NCI-H1694 treated with DMSO at 0.1 percent for 48 hours (cell line): ENCODE measurements at places on chromosomes 16 and 17.

- no peak for DNase-seq
Measured at GRCh38 chr17:2710803-2711607, 559 bp downstream of the CLUH start.

- DNase-seq: peak; percentile 25
Measured at GRCh38 chr17:81094509-81095382, 59.8 kb downstream of the BAIAP2 start.

DNA sequence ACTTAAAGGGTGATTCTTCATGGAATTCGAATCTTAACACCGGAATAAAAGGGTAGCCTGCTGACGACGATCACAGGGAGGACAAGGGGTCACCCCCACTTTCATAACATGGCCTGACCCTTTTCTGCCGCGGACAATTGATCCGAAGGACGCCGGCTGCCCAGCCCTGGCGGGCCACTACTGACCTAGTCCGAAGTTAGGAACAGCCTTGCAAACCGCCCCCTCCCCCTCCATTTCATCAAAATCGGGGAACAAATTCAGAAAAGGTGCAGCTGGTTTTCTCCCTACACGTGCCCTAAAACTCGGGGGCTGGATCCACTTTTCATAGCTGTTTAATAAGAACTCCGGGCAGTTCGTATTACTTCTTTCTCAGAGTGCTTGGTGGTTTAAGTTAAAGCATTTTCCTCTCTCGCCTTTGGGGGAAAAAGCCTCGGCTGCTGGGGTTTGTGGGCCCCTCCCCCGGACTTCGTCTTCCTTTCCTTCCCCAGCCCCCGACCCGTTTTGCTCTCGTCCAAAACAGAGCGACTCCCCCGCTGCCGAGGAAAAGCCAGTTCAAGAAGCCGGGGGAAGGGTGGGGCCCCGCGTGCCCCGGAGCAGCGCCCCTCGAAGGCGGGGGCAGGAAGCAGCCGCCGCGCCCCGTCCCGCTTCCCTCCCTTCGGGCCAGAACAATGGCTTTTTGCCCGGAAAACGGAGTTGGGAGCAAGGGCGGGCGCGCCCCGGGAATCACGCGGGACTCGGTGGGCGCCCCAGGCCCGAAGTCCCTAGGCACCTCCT lies 641 bp upstream of the CBX2 start:
- peak; percentile 59 for DNase-seq

- no peak for DNase-seq
Measured at GRCh38 chr16:12087901-12088421, 111.4 kb downstream of the SNX29 start.

GRCh38 chr17:35314415-35315216 lies 58.8 kb downstream of the SLFN11 start:
- DNase-seq: no peak

- DNase-seq: no peak
Measured at GRCh38 chr17:66676421-66676820, 158.5 kb upstream of the CACNG5 start.

DNA sequence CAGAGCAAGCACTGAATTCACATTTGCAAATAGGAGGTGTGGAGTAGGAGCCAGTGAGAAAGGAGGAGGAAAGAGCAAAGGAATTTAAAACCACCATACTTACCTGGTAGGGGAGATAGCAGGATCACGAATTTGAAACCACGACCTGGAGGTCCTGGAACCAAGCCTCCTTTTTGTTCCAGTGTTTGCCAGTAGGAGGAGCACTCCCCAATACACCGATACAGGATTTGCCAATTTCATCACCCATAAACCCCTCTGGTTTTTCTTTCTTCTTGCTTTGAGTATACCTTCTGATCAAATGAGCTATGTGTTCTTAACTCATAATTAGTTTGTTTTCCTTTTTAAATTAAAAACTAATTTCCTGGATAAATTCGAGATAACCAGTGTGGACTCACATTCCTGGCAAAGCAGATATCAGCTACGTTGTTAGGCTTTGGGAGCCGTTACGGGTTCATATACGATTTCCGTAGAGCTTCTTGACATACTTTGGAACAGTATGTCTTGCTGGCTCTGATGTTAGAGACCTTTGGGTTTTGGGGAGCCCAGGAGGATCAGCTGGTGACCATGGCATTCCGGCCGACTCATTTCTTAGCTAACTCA lies 22.7 kb downstream of the BCO1 start:
- no peak for DNase-seq

DNA sequence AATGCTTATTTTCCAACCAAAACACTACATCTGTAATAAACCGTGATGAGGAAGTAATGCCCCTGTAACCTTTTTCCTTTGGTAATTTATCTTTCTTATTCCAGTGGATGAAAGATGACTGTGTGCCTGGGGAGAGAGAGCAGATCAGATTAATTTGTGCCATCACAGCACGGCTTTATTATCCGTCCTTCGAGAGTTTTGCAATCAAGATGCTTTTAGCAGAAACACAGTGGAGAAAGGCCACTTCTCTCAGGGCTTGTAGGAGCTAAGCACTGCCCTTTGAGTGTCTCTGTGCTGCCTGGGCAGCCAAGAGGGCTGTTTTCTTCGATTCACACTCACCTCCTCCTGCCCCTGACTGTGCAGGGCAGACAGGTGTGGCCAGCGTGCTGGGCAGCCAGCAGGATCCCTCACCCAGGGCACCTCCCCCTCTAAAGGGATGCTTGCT lies 190.2 kb downstream of the PRKCA start:
- no peak for DNase-seq

DNA sequence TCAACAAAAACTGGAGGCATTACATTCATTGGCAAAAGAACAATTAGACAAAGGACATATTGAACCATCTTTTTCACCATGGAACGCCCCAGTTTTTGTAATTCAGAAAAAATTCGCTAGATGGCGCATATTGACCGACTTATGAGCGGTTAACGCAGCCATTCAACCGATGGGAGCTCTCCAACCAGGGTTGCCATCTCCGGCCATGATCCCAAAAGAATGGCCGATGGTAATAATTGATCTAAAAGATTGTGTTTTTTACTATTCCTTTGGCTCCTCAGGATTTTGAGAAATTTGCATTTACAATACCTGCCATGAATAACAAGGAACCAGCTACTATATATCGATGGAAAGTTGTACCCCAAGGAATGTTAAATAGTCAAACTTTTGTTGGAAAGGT lies 21.4 kb downstream of the ALOX15B start:
- DNase-seq: peak; percentile 77

DNA sequence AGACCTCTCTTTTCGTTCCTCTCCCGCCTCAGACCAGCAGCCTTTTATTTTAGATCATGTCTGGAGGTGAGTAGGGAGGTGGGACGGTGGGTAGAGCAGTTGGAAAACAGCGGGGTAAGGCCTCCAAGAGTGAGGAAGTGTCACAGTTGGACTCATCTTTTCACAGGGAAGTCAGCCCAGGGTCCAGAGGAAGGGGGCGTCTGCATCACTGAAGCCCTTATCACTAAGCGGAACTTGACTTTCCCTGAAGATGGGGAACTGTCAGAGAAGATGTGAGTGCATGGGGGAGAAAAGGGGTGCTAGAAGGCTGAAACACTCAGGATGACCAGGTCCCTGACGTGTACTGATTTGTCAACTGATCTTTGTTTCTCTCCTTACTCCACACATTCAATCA lies 461 bp downstream of the LRRC46 start:
- no peak for DNase-seq

DNA sequence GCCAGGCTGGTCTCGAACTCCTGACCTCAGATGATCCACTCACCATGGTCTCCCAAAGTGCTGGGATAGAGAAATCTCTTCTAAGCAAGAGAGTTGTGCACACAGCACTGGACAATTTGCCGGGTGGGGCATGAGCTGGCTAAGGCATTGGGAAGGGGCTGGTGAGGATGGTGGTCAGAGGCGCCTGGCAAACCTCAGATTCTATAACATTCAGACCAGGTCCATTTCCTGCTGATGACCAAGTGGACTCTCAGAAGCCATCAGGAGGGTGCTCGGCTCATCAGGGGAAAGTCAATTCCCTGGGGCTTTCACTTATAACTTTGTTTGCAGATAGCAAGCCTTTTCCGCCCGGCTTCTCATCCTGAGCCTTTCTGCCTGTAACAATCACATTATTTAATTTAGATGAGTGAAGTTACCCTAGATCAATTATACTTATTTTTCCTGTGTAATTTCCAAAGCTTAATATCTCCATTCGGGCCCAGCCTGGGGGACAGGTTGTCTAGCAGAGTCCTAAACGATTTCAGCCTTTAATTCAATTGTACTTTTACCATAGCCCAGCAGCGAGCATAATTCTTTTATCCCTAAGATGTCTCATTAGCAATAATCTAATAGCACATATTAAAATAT lies 15.0 kb upstream of the SLC6A2 start:
- DNase-seq: no peak

DNA sequence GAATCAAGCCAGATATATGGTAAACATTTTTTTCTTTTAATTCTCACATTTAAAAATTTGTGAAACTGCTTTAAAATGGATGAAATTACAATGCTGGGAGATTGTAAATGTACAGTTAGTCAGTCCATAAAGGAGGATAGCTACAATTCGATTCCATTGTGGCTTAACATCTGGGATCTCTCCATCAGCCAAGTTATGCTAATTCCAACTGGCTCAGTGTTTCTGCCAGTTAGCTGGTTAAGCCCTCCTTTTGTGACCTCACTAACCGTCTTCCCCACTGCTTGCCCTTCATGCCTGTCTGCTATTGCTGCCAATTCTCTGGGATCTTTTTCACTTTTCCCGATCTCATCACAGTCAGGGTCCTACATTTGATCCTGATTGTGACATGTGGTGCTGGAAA lies 1347.6 kb downstream of the CDH11 start:
- DNase-seq: no peak

DNA sequence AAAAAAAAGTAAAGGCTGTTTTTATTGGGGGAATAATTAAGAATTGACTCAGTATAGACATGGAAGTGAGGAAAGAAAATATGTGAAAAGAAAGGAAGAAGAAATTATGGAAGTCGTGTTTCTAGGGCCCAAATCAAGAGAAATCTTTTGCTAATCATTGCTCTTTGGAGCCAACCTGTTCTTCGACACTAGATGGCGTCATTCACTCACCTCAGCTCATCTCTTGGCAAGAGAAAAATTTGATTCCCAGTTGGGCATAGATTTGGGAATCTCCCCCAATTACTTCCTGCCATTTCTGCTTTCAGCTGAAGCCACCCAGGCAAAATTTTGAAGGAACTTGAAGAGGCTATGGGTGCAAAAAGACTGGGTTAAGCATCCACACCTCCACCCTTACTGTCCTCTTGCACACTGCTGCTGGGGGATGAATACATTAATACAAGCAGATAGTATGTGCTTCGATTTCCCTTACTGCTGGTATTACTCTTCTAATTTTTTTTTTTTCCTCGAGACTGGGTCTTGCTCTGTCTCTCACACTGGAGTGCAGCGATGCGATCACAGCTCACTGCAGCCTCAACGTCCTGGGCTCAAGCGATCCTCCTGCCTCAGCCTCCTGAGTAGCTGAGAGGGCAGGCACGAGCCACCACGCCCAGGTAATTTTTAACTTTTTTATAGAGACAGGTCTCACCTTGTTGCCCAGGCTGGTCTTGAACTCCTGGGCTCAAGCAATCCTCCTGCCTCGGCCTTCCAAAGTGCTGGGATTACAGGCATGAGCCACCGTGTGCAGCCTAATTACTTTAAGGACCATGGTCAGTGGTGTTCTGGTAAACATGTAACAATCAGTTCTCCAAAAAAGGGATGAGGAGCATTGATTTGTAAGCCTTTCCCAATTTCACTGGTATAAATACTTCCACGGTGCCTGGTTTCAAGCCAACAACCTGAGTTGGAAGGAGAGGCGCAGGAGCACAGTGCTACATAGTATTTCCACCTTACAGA lies 13.5 kb downstream of the PSMD7 start:
- DNase-seq: peak; percentile 41

- DNase-seq: no peak
Measured at GRCh38 chr16:69276148-69277115, 34.7 kb upstream of the VPS4A start.

- no peak for DNase-seq
Measured at GRCh38 chr17:67245694-67246402, 852 bp upstream of the HELZ start.

GRCh38 chr17:17741349-17742023 lies 60.2 kb downstream of the RAI1 start:
- DNase-seq: peak; percentile 72

DNA sequence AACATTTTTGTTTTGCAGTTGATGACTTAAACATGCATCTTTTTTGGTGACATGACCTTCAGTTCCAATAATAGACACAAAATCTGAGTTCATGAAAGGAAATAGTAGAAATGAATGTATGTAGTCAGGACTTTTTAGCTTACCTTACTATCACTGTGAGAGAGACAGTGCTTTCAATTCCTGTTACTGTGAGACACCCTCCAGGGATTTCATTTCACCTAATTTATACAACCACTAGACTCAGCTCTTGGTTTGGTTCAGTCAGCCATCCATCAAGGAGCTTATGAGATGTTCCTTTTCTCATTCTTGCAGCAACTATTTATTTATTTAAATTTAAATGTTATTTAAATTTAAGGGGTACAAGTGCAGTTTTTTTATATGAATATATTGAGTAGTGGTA lies 77.9 kb downstream of the MAP2K4 start:
- no peak for DNase-seq

DNA sequence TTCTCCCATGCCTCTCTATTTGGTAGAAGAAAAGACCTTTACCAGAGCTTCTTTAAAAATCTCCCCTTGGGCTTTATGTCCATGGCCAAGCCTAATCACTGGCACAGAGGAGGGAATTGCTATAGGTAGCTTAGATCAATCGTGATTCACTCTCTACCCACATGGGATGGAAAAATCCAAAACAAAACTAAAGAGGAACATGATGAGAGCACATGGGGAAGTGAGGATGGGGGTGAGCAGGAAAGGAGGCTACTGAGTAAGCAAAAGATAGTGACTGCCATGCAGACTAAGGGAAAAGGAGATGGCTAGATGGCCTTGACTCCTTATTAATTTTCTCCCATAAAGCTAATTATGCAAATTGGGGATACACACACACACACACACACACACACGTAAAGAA lies 201.2 kb downstream of the HS3ST3A1 start:
- DNase-seq: no peak

- DNase-seq: no peak
Measured at GRCh38 chr16:57401943-57402640, 2.5 kb upstream of the CCL17 start.

DNA sequence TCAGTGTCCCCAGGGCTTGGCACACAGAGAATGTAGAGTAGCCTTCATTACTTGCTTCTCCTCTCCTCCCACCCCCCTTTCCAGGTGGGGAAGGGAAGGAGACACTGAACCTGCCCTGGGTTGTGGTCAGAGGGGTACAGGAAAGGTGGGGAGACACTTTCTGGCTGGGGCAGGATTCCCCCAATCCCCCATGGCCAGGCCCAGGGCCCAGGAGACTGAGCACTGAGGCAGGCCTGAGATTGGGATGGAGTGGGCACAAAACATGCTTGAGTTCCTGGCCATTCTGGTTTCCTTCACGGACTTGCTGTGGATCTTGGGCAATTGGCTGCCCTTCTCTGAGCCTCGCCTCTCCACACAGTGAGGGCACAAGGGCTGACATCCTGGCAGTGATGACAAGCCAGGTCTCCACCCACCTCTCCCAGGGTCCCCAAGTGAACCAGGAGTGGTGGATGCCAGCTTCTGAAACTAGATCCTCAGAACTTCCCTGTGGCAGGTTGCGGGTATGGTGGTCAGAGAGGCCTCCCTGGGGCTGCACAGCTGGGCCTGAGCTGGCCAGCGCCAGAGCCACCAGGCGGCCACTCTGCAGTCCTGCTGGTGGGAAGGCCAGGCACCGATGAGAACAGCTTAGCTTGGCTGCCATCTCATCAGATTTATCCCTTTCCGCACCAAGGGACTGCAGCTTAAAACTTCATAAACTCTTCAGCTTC lies 9.3 kb downstream of the ZNF629 start:
- DNase-seq: no peak

GRCh38 chr17:31318298-31318801 lies 3.1 kb downstream of the EVI2A start:
- no peak for DNase-seq
